ENCODE measurements at places on chromosomes 2 and 18.

GRCh38 chr2:144421606-144422510 lies 98.1 kb downstream of the ZEB2 start:
- no peak for DNase-seq

GRCh38 chr2:183269956-183270355 lies 145.7 kb downstream of the NUP35 start:
- DNase-seq = no peak

- no peak for DNase-seq
Measured at GRCh38 chr2:100832885-100833284, 12.9 kb downstream of the NPAS2 start.

- no peak for DNase-seq
Measured at GRCh38 chr2:234488913-234489451, 7.9 kb downstream of the ARL4C start.

DNA sequence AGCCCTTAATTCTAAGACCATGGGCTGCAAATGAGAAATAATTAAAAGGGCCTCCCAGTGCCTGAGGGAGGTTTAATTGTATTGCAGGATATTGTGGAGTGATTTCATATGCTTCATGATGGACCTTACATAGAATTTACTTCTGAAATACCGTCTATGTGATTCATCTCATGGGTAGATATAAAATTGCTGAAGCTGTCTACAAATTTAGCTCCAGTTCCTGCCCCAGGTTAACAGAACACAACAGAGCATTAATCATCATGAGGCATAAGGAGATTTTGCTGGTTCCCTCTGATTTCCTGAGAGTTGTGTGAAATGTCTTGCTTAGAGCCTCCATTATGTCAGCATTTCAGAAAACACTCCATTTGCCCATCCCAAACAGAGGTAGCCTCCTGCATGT lies 770 bp downstream of the UPP2 start:
- no peak for DNase-seq

DNA sequence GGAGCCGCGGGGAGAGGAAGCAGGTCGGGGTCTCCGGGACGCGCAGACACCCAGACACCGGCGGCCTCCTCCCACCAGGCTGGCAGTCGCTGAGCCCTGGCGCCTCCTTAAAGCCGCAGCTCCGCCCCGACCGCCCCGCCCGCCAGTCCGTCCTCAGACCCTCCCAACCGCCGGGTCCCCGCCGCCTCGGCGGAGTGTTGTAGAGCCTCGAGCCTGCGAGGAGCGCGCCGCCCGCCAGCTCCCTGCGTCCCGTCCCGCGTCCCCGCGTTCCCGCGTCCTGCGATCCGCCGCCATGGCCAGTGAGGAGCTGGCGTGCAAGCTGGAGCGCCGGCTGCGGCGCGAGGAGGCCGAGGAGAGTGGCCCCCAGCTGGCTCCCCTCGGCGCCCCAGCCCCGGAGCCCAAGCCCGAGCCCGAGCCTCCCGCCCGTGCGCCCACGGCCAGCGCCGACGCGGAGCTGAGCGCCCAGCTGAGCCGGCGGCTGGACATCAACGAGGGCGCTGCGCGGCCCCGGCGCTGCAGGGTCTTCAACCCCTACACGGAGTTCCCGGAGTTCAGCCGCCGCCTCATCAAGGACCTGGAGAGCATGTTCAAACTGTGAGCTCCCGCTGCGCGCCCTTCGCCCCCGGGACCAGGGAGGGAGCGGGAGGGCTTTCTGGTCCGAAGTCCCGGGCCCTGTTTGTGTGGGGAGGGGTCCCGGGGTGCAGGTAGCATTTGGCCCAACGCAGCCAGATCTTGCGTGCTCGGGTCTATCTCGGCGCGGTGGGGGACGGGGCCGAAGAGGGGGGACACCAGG lies at the start of gene EFHD1:
Gene EFHD1 (plus strand): TSS at position 192 of the 793 bp plus-strand sequence. CDS start 101 bp downstream, at position 293.
- no peak for DNase-seq

DNA sequence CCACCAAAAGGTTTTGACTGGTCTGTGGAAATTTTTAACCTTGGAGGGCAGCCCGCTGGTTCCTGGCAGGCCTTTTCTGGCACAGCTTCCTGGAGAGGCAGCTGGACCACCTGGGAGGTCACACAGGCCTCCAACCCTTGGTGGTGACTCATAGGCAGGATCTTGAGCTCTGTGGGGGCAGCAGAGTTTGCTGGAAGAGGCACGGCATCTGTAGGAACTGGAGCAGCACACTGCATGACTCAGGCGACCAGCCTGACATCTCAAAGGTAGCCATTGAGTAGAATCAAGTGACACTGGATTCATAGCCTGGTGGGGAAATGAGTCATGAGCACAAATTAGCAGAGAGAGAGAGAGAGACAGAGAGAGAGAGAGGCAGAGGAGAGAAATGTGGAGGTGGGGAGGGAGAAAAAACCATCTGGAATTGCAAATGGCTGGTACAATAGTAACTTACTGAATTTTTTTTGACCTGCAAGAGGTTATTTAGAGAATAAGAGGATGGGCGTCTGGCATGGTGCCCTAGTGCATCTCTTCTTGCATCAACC lies 57.4 kb downstream of the TRPM8 start:
- no peak for DNase-seq

DNA sequence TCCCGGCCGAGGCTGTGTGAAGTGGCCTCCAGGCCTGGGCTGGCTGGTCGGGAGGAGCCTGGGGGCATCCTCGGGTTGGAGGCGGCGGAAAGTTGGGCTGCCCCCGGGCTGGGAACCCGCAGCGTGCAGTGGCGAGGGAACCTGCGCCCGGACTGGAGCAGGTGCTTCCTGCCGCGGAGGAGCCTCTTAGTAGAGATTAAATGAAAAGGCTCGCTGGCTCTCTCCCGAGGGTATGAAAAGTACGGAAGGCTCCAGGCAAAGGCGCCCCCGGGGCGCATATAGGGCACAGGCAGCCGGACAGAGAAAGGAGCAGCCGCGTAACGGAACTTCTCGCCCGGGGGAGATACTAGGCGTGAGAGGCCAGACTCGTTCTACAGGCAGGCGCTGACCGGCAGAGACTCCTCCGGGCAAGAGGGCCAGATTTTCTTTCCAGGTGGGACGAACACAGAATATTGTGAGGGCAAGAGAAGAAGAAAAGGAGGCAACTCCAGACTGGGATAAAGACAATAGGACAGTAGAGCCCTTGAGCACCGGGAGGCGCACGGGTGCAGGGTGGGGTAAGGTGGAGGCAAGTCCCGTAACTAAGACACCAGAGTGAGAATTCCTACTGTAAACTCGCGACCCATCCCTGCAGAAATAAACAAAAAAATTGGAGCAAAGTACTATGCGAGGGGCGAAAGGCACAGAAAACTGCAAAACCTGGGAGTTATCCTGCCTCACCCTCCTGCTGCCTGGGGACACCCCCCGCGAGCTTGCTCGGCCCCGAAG lies 816 bp downstream of the CDH2 start:
- no peak for DNase-seq

DNA sequence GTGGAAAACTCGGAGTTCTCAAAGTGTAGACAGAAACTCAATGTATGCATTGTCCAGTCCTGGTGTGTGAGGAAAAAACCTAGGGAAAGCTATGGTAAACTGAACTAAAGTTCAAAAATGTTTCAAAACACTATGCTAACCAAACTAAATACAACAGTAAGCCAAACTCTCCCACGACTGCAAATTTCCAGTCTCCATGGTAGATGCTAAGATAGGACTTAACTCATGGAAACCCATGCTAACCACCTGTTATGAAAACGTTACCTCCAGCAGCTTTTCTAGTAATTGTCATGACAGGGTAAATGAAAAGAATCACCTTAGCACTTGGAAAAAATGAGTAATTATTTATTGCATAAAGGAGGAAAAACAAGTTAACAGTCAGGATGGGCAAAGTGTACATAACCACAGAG lies 135.7 kb upstream of the EPC2 start:
- DNase-seq = no peak

GRCh38 chr2:144833075-144833637 lies 313.2 kb upstream of the ZEB2 start:
- DNase-seq = no peak

GRCh38 chr2:241776336-241777169 lies at the start of gene GAL3ST2:
Gene GAL3ST2, plus strand, starts transcription at chr2:241776822. Its CDS starts 134 bp downstream, at chr2:241776956.
- no peak for DNase-seq

DNA sequence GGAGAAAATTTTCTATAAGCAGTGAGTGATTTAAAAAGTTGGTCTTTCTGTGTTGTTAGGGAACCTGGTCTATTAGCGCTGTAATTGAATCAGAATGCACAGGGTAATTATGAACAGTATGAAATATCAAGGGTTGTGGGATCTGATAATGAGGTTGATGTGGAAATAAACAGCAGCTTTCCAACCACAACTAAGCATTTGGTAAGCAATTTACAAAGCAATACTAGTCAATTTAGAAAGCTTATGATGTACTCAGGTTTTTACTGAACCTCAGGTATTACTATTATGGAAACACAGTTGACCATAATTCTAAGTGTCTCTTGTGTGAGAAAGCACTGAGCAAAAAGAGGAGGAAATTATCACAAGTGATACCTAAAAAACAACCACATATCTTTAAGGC lies 11.0 kb upstream of the SMCHD1 start:
- no peak for DNase-seq

- no peak for DNase-seq
Measured at GRCh38 chr18:21454725-21455124, 145.8 kb downstream of the ESCO1 start.

DNA sequence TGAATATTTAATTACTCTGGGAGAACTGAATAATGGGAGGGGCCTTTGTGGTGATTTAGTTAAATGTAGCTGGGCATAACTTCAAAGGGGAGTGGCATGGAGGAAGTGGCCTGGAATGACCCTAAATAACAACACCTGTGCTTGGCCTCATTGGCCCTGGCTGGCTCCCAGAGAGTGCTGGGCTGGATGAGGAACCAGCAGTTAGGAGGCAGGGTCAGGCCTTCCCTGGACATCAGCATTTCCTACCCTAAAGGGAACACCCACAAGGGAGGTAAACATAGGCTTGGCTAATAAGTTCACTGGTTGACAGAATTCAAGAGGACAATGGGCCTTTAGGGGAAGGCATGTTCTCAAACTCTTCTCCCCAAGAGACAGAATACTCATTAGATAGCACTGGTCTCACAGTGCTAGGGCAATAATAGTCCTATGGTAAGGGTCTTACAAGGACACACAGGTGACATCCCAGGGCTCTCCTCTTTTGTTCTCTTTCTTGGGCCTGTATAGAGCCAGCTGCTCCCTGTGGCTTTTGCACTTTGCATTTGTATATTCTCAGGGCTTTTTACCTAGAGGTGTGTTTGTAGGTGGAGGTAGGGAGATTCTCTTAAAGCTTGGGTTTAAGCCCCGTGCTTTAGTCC lies 106.8 kb downstream of the ZNF519 start:
- DNase-seq = no peak

- no peak for DNase-seq
Measured at GRCh38 chr18:7490104-7490503, 77.0 kb upstream of the PTPRM start.

DNA sequence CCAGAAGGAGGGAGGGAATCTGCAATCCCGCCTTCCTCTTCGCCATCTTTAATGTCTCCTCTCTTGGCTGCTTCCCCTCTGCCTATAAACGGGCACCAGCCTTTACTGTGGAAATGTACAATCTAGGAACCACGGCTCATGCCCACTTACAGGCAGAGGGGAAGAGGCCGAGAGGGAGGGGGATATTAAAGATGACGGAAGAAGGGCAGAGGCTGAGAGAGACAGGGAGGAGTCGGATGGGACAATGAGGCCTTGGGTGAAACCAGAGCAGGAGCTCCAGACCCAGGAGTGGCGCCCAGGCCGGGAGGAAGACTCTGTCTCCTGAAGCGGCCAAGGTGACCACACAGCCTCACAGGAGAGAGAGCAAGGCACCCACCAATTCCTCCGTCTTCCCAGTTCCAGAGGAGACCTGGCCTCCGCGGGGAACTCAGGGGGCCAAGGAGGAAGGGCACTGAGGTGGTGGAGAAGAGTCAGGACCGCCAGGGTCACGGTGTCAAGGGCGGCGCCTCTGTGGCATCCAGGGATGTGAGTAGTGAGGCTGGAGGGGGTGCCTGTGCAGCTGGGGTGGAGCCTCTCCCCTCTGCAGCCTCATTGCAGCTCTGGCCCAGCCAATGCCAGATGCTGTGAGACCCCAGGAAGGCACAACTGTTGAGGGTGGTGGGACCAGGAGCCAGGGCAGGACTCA lies 67.8 kb downstream of the CIB4 start:
- no peak for DNase-seq

DNA sequence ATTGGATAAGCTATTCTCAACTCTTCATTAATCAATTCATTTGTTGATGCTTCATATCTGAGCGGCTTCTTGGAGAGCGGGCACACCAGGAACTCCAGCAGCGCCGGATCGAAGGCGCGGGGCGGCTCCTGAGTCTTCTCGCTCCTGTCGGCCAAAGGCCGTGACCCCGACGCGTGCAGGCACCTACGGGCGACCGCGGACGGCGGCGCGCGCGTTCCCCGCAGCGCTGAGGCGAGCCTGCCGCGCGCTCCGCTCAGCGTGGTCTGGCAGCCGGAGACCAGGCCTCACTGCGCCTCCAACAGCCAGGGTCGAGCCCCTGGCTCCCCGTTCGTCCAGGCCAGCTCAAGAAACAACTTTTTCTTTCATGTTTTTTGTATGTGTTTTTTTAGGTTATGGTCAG lies 97.5 kb downstream of the ICA1L start:
- no peak for DNase-seq

DNA sequence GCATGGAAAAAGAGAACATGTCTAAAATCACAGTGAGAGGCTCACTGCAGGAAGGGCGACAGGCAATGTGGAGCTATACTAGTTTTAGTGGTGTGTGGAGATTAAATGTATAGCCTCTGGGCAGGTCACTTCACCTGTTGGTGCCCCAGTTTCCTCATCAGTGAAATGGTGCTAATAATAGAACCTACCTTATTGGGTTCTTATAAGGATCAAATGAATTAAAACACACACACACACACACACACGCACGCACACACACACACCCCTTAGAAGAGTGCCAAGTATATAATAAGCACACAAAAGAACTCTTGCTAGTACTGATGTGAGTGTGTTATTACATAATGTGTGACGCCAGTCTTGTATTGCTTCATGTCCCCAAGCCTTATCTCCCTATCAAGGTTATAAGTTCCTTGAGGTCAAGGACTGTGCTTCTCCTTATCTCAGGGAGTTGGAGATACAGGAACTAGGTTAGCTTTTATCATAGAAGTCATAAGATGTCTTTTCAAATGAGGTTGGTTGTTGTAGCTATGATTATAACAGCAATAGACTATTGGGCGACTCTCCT lies 98.0 kb upstream of the CXCR4 start:
- no peak for DNase-seq

- no peak for DNase-seq
Measured at GRCh38 chr18:8008033-8008432, 440.9 kb downstream of the PTPRM start.

- no peak for DNase-seq
Measured at GRCh38 chr2:218662827-218663226, 3.3 kb downstream of the BCS1L start.

DNA sequence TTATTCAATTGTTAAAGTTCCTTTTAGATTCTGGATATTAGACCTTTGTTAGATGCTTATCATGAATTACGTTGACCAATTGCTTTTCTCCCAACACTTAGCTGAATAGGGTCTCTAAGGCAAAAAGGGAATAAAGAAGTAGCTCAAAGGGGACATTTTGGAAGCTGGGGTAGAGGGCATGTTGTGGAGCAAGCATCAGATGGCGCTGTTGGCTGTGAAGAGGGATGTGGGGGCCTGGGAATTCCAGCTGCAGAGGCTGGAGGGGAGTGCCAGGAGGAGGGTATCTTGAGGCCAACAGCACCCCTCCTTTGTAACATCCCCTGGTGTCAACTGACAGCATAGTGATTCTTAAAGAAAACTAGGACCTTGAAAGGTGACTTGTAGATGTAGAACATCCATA lies 198.2 kb downstream of the ADCYAP1 start:
- DNase-seq = no peak
